ENCODE measurements at places on chromosomes 13 and 19.

DNA sequence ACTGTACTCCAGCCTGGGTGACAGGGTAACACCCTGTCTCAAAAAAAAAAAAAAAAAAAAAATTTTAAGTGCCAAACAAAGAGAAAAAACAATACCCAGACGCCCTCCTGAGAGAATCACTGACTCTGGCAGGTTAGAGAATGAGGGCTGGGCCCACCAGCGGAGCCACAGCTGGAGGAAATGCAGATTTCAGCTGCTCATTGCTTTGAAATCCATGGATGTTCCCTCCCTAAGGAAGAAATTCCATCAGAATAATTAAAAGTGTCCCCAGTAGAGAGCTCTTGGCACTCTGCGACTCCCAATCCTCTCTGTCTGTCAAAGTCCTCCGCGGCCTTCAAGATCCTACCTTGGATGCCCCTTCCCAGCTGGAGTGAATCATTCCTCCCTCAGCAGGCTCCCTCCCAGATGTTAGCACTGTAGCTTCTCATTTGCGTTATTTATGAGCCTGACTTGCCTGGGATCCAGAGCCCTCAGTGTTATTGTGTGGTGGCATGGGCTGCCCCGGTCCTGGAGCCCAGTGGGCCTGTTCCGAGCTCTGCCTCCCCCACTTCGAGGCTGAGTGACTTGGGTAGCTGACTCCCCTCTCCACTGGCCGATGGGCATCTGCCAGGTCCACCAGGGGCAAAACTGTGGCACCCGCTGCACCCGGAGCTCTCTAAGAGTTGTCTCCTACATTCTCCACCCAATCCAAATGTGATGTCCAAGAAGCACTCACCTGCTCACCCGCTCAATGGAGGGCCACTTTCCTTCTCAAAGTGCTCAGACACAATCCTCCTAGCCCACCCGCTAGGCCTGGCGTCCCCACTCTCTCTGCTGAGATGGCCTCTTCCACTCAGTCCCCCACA lies 47.0 kb downstream of the SERP2 start:
- no peak for DNase-seq

- no peak for DNase-seq
These were observed 4.3 kb upstream of the ACP5 start for GRCh38 chr19:11581740-11582139.

- DNase-seq, result no peak
These were observed 85.7 kb downstream of the NUFIP1 start for GRCh38 chr13:44903574-44903985.

GRCh38 chr19:1822210-1822609 lies 10.1 kb upstream of the ATP8B3 start:
- no peak for DNase-seq

GRCh38 chr19:14555918-14556661 lies 15.8 kb downstream of the NDUFB7 start:
- no peak for DNase-seq

DNA sequence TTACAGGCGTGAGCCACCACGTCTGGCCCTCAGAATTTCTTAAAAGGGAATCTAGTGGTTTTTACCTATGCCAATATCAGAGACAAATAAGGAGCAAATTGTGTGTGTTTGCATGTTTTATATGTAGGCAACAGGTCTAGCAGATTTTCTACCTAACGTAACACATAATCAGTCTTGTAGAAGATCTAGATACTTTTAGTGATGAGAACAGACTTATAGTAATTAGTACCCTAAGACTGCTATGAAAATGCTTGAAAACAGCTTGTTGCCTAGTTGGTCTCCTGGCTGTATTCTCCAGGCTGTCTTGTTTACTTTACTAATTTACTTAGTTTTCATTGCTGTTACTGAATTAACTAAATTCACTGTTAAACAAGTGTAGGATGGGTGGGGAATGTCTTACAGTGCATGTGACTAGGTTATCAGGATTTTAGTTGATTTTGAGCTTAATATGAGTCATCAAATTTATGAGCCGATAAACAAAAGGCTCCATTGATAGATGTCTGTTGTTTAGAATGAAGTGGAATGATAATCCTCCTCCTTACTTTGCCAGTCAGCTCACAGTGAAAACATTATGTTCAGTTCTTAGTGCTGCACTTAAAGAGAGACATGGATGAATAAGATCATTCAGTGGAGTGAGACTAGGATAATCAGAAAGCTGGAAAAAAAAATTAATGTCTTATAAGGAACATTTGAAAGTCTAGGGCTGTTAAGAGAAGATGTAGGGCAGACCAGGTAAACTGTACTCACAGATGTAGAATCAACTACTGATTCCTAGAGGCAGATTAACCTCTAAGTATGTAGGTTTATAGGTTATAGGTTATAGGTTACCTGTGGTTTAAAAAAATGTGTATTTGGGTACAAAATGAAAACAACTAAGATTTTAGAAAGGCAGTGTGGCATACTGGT lies 22.4 kb downstream of the GTF2F2 start:
- DNase-seq, result peak; percentile 4

- DNase-seq, result no peak
These were observed 15.4 kb downstream of the RB1 start for GRCh38 chr13:48318821-48319511.

DNA sequence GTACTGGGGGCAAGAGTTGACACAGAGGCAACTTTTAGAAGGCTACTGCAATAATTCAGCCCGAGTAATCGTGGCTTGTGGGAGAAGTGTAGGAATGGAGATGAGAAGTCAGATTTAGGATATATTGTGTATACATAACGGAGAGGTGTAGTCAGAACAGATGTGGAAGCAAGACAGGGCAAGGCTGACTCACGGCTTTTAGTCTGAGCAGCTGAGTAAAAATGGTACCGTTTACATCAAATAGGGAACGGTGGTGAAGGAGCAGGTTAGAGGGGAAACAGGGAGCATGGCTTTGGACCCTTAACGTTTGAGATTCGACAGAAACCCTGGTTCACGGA lies 796 bp upstream of the LSM14A start:
- DNase-seq, result no peak

- no peak for DNase-seq
These were observed 26.5 kb downstream of the GPR18 start for GRCh38 chr13:99231721-99232120.

- DNase-seq, result no peak
These were observed 11.6 kb upstream of the SAMD1 start for GRCh38 chr19:14102102-14102696.

DNA sequence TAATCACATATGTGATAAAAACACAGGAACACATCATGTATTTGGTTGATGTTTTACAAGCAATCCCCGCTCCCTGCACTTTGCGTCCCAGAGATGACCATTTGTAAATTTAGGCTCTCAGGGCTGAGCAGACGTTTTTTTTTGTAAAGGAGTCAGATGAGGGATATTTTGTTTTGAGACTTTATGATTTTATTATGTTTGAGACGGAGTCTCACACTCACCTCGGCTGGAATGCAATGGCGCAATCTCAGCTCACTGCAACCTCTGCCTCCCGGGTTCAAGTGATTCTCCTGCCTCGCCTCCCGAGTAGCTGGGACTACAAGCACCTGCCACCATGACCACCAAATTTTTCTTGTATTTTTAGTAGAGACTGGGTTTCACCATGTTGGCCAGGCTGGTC lies 1.4 kb downstream of the TLE6 start:
- DNase-seq, result no peak
